Tongue (tissue), 3 donors: ENCODE measurements at places on chromosomes 5 and 9.
A peak's percentile ranks its signal among the peaks of the same experiment; 100 is the strongest.

GRCh38 chr9:109242014-109242413 lies 75.0 kb upstream of the FRRS1L start:
- no peak for DNase-seq

- DNase-seq: no peak
Observed at GRCh38 chr9:1920386-1920785, 94.8 kb upstream of the SMARCA2 start.

DNA sequence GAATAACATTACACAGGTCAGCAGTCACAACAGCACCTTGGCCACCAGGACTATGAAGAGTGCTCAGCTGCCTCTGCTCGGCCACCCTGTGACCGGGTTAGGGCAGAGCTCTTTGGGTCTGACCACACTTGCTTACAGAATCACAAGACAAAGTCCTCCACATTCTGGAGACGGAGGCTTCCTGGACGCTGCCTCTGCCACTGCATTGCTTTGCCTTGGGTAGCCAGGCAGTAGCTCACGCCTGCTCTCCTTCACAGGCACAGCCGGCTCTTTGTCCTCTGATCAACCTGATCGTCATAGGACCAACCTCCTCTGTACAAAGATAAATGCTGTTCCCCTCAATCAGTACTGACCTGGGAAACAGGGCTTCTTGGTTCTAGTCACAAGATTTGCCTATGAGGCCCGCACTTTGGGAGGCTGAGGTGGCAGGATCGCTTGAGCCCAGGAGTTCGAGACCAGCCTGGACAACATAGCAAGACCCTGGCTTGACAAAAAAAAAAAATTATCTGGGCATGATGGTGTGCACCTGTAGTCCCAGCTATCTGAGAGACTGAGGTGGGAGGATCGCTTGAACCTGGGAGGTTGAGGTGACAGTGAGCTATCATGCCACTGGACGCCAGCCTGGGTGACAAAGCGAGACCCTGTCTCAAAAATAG lies 128.4 kb upstream of the IER5L start:
- no peak for DNase-seq

- DNase-seq: peak; percentile 80
Observed at GRCh38 chr5:122195802-122196394, 66.6 kb downstream of the ZNF474 start.

DNA sequence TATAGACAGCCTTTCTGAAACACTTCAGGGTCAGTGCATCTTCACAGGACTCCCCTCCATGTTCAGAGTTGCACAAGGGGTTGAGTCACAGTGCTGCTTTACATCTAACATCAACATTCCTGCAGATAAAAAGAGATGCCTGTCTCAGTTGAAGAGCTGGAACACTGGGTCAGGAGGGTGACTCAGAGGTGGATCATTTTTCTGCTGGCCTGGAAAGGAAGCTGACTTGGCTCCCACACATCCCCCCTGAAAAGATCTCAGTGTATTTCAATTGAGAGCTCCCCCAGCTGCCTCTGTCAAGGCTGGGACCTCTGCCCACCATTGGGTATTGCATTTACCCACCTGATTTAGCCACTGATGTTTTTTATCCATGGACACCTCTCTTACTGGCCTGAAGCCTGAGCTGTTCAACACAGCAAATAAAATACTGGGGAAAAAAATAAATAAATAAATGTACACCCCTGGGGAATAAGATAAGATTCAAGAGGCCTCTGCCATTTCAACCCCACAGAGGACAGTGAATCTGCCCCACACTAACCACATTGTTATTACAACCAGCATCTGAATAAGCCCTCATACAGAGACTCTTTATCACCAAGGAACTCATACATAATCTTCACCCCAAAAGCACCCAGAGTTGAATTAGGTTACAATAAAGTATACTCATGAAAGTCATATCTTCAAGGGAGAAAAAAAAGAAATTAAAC lies 716.4 kb downstream of the SEMA5A start:
- DNase-seq: no peak

GRCh38 chr9:105510024-105510423 lies 47.9 kb upstream of the FKTN start:
- DNase-seq: no peak

GRCh38 chr5:151624476-151624875 lies 33.3 kb upstream of the FAT2 start:
- peak; percentile 63 for DNase-seq

GRCh38 chr9:114899461-114899860 lies 30.9 kb downstream of the TNFSF8 start:
- DNase-seq: no peak

- DNase-seq: peak; percentile 76
Observed at GRCh38 chr5:31854181-31855133, 215.5 kb downstream of the PDZD2 start.

DNA sequence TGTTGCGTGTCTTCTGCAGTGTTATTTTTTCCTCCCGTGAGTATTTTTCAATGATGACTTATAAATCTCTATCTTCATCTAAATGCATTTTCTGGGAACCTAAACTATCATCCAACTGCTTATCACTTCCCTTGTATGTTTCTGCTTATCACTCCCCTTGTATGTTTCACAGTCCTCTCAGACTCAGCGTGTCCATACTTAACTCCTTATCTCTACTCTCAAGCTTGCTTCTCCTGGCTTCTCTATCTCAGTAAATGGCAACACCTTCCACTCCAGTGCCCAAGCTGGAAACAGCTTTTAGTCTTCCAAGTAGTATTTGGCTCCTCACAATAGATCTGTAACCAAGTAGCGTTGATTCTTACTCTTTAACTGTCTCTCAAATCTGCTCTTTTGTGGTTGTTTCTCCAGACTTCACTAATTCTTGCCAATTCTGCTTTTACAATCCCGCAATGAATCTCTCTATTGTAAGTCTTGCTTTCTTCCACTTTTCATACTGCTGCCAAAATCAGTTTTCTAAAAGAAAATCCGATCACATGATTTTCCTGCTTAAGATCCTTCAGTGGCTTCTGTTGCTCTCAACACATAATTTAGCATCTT lies 33.8 kb upstream of the TXNDC8 start:
- no peak for DNase-seq

DNA sequence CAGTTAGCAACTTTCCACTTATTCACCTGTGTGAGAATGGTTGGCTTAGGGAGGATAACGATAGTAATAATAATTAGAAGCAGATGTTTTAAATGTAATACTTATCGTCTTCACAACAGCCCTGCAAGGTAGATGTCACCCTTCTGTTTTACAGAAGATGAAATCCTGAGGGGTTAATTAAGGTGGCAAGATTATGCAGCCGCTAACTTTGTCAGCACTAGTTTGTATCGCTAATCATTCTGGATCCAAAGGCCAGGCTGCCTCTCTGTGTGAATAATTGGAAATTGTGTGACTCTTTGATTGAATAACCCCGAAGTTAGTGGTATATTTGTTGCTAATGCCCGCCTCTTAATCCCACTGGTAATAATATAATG lies 635 bp downstream of the IFT74 start:
- DNase-seq: no peak

GRCh38 chr5:68757626-68758212 lies 336.1 kb upstream of the SLC30A5 start:
- DNase-seq: no peak

- no peak for DNase-seq
Observed at GRCh38 chr5:172150514-172151425, 37.3 kb downstream of the STK10 start.

- peak; percentile 80 for DNase-seq
Observed at GRCh38 chr9:98775831-98776441, 20.4 kb downstream of the ANKS6 start.

DNA sequence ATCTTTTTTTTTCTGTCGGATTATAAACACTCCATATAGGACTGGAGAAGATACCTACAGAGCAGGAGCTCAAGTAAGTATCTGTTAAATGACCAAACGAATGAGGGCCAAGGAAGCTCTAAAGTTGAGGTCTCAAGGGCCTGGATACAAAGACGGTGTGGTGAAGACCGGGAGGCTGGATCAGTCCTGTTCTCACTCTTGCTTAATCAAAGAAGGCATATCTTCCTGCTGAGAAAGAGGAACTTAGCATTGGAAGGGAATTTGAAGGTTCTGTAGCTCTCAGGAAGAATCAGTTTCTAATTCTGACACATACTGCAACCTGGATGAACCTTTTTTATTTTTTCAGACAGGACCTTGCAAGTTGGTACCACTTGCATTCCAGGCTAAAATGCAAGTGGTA lies 28.3 kb upstream of the PAX5 start:
- no peak for DNase-seq

DNA sequence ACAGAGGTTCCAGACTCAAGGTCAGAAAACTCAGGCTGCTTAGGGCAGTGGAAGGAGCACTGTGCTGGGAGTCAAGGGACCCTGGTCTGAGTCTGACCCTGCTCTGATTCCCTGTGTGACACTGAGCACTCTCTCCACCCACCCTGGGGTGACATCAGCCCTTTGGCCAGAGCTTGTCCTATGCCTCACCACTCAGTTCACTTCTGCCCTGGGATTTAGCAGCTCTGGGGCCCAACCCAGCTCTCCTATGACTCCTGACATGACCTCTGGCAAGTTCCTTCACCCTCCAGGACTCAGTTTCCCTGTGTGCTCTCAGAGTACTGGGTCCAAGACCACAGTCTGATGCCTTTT lies 63.9 kb downstream of the FAM114A2 start:
- DNase-seq: no peak

DNA sequence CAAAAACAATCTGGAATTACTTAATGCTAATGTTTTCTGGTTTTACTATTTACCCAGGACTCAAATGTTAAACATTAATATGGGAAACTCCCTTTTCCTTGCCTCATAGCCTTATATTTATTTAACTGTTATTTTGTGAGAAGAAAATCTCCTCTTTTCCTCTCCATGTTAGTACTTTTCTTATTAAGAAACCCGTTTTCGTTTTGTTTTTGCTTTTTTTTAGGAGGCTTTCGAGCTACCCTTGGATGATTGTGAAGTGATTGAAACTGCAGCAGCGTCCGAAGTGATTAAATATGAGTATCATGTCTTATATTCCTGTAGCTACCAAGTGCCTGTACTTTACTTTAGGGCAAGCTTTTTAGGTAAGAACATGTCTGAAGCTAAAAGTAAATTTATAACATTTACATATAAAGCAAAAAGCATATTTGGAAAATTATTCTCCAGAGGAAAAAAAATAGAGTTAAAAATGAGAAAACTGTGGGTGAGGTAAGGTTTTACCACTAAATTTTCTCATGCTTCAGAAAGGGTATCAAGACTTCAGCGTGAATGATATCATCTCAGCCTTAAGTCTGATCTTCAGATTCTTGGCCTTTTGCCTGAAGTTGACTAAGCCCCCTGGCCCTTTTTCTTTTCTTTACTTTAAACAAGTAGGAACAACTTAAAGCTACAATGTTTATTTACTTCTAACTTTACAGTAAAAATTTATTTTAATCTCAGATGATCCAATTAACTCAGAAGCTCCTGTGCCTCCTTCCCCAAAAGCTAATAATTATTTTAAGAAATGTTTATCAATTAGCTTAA lies 113.8 kb downstream of the RPS23 start:
- DNase-seq: peak; percentile 77
